ENCODE measurements at places on chromosomes 4 and X. TPM values are rescaled to one million over a fixed set of nuclear protein-coding genes. Genes with fewer than 3 reads are reported as not detected.

DNA sequence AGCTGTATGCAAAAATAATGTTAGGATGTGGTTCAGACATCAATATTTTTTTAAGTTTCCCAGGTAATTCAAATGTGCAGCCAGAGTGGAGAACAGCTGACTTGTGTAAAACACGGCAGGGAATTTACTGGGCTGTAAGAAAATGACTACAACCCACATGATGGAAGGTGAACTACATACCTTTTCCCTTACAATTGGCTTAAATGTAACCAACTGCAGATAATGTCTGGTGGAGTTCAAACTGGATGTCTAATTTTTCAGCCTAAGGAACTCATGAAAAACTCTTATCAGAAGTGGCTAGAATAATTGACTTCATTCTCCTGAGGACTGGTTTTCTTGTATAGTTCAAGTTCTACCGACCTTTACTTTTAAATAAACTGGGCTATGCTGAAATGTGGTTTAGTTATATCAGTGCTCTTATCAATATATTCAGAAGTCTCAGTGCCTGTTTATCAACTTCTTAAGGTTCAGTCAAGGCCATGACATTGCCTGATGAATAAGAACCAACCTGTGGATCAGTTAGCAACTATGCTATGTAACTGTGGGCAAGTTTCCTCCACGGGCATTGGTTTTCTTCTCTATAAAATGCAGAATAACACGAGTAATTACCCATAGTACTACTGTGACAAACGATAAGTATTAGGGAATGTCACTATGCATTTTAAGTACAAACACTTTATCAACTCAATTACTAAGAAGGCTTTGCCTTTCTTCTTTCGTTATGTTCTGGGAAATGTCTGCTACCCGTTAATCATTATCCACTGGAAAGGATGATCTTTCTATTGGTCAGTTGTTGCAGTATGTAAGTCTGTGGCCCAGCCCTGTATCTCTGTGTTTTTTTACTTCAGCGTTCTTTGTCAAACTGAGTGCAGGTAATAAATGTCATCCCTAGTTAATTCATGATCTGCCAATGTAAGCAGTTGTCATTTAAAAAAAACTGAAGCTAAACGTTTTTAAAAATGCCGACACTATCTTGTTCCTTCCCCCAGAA, 181.6 kb downstream of the PCDH7 start:
- no peak for DNase-seq

TMSB15A gene
- total RNA-seq: not detected

DNA sequence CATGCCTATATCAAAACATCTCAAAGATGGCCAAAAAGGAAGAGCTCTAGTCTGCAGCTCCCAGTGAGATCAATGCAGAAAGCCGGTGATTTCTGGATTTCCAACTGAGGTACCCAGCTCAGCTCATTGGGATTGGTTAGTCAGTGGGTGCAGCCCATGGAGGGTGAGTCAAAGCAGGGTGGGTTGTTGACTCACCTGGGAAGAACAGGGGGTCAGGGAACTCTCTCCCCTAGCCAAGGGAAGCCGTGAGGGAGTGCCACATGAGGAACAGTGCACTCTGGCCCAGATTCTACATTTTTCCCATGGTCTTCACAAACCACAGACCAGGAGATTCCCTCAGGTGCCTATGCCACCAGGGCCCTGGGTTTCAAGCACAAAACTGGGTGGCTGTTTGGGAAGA, 57.3 kb upstream of the FGF16 start:
- DNase-seq: peak; percentile 10

MID2 gene
- 28.8 TPM for total RNA-seq

GRCh38 chr4:181958446-181958845, 284.8 kb upstream of the TENM3 start:
- no peak for DNase-seq

DNA sequence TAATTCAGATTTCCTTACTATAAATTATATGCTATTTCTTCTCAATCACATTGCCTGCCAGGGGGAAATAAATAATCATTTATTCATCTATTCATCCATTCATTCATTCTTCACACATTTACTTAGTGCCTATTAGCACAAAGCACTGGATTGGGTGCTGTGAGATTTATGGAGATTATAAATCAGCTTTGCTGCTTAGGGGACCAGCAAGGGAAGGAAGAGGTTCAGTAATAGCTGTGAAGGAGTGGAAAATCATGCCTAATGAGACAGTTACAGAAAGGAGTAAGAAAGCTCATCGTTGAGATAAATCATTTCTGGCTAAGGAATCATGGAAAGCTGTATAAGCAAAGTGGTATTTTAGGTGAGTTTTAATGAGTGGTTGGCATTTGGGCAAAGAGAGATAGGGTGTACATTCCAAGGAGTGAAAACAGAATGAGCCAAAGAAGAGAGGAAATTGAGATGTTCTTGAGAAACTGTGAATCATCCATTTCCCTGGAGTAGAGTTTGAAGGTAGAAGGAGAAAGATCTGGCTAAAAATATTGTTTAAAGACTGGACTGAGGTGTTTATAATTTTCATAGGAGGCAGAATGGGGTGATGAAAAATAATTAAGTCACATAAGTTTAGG, 9.6 kb downstream of the ARSJ start:
- peak; percentile 64 for DNase-seq

- no peak for DNase-seq
These were observed 345.3 kb downstream of the MAPK10 start for GRCh38 chr4:86014599-86014998.

DNA sequence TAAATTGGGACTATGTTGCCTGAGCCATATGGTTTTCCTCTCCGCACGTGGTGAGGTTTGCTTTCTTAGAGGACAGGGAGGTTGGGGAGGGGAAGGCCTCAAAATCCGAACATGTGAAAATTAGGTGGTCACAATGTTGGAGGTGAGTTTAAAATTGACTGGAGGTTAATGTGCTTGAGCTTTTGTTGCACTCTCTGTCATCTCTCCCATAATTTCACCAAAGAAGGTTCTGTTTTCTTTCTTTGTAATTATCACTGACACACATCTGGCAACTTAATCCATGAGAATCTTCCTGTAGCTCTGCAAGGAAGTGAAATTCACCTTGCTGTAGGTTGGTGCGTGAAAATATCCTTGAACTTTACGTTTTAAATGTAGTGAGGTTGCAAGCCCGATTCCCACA, 225.5 kb downstream of the PDGFC start:
- DNase-seq: no peak

DNA sequence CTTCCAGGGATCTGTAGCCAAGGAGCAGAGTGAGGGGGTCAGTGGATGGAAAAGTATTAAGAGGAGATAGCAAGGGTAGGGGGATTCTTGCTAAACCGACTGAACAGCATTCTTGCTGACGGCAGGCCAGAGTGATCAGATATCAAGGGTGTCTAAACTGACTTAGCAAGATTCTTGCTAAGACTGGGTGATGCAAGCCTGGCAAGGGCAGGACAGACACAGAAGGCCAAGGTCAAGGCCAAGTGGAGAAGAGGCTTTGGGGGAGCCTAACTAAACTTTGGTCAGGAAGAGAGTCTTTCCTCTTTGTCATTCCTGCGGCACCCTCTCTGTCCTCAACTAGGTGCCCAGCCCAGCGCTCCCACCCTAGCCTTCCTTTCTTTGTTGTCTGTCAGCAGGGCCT, 799 bp downstream of the XPNPEP2 start:
- DNase-seq: no peak

GRCh38 chr4:73662709-73663546, 42.7 kb upstream of the RASSF6 start:
- DNase-seq: peak; percentile 68

DNA sequence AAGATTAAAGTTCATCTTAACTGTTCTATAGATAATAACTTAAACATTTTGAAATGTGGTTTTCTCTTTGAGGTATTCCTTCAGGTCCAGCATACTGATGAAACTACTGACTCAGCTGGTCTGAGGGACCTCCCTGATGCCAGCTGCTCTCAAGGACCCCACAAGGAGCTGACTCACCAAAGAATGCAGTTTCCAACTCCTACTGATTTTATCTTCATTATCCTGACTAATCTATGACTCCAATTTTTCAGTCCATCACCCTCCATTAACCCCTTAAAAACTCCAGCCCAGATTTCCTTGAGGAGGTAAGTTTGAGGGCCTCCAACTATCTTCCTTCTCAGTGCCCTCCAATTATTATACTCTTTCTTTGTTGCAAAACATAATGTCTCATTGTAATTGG, 1.4 kb upstream of the UGT2B4 start:
- peak; percentile 5 for DNase-seq

GRCh38 chrX:80312448-80312847, 107.8 kb upstream of the TENT5D start:
- DNase-seq: no peak

GRCh38 chrX:6667048-6667768, 132.3 kb upstream of the VCX3A start:
- DNase-seq: peak; percentile 46

GRCh38 chrX:125003746-125004446, 315.8 kb upstream of the TEX13C start:
- no peak for DNase-seq

DNA sequence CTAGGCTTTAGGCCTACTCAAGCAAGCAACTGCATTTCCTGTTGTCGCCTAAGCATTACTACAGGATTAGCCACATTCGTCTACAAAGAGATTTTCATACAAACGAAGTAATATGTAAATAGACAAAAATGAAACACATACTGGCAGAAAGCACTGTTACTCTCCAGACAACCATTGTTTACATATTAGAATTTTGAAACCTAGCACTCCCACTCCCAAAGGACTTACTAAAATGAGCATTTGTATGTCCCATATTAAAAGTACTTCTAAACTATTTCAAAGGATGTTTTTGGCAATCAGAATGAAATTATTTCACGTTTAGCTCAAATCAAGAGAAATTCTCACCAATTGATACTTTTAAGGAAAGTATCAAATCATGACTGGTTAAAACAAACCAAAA, 570.8 kb downstream of the PRR32 start:
- DNase-seq: no peak

DNA sequence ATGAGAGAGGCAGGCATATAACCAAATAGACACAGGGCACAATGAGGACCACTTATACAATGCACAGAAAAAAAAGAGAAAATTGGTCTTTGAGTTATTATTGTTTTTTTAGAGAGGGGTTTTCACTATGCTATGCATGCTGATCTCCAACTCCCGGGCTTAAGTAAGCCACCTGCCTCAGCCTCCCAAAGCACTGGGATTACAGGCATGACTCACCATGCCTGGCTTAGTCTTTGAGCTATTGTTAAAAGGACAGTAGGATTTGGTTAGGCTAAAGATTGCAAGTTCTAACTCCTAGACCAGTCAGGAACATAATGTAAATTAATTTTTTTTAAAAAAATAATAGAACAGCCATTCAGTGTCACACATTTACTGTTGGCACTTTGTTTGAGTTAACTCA, 340.1 kb downstream of the GPAT3 start:
- DNase-seq: peak; percentile 47

DNA sequence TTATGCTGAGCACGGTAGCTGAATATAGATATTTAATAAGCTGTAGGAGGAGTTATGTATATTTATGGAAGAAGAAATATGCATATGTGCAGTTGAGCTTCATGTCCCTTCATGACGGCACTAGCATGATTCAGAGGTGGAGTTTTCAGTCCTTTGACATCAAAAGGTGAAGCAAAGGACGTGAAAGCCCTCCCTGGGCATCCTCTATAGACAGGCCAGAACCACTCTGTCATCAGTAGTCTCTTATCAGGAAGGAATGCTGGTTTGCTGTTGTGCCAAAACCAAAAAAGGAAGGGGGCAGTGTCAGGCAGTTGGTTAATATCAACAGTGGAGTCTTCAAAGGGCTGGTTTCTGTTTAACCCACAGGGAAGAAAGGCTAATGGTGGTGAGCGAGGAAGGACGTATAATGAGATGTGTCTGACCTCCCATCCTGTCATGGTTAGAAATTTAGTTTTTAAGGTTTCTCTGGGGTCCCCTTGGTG, 23.5 kb upstream of the IL2 start:
- DNase-seq: no peak

- DNase-seq: no peak
These were observed 102.5 kb downstream of the DDIT4L start for GRCh38 chr4:100087743-100088142.

GRCh38 chr4:158172261-158173258, at the start of gene GASK1B:
TSS of gene GASK1B (minus strand) at chr4:158173025. CDS start at chr4:158171375, 1,650 bp downstream.
- peak; percentile 65 for DNase-seq

SMIM43 gene
- total RNA-seq: under 0.01 TPM

- DNase-seq: peak; percentile 90
These were observed 31.7 kb downstream of the GAB3 start for GRCh38 chrX:154719132-154719675.

DNA sequence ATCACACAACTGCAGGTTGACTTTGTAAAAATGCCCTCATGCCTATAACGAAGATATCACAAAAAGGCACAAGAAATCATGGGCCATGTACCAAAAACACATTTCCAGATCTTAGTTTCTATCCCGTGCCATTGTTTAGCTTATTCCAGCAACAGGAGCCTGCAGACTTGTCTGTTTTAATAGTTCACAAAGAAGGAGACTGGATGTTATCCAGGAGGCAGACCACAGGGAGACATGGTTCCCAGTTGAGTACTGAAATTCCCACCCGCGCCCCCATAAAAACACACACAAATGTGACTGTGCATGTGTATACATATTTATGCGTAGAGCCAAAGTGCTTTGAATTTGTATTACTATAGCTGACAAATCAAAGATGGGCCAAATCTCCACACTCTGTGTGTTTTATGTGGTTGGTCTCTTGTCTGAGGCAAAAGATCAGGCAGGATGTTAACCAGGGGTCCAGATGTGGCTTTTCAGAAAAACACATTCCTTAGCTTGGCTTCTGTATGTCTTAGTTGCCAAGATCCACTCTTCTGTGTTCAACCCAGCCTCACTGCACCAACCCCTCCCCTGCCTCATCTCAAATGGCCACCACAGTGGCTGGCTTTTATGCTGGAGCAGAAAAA, 469.2 kb upstream of the DIPK2B start:
- no peak for DNase-seq

- DNase-seq: no peak
These were observed 218.9 kb downstream of the OR13H1 start for GRCh38 chrX:131762802-131763234.

- DNase-seq: peak; percentile 45
These were observed 66.3 kb upstream of the MAD2L1 start for GRCh38 chr4:120132935-120133334.

DNA sequence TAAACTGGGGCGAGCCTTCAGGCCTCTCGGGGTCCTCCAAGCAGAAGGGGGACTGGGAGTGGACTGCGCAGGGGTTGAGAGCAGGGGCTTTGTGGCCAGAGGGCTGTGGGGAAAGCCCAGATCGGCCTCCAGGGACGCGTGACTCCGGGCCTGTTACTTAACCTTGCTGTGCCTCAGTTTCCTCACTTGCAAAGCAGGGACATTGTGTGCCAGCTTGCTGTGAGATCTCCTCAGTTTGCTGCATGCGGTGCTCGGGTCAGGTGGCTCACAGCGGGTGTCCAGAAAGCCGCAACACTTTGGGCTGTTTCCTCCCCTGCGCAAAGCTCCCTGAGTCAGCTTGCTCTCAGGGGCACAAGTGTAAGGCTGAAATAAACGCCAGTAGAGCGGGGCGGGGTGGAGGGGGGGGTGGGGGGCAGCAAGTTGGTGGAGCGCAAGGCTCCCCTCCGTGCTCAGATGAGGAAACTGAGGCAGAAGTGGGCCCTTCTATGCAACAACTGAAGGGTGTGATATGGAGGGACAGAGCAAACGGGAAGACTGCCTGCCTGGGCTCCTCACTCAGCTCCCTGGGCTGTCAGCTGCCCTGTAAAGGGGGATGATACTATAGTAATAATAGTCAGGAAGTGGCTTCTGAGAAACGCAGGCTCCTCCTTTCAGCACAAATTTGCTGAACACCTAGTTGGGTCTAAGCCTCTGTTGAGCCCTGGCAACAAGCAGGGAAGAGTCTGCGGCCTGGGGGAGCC, 101.0 kb downstream of the HMX1 start:
- DNase-seq: no peak

- DNase-seq: no peak
These were observed 147.7 kb upstream of the GYPA start for GRCh38 chr4:144288011-144288903.

SUPT20HL1 gene
- total RNA-seq: under 0.01 TPM
